NCI-H146 (cell line): ENCODE measurements at places on chromosomes 6 and 20.
A peak's percentile ranks its signal among the peaks of the same experiment; 100 is the strongest.

GRCh38 chr20:42483730-42484303 lies 705.9 kb downstream of the PTPRT start:
- DNase-seq, result peak; percentile 23

GRCh38 chr20:57408131-57408530 lies 16.9 kb downstream of the RBM38 start:
- DNase-seq, result no peak

- no peak for DNase-seq
These were observed 161.5 kb upstream of the MAN1A1 start for GRCh38 chr6:119511024-119511423.

- DNase-seq, result no peak
These were observed 19.6 kb downstream of the MARCKS start for GRCh38 chr6:113876695-113877094.

DNA sequence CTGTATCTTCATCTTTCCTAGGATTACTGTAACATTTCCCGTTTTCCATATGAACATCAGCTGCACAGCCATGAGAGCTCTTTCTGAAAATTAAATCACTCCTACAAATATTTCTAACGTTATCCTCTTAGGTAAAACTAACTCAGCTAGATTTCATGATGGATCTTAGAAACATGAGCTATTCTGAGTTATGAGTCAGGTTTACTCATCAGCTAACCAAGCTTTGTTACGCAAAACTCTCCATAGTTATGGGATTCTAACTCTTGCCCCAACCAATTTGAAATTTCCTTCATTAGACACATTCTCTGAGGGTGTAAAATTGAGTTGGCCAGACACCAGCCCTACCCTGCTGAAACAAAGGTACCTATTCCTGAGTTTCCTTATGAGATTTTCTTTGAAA lies 14.0 kb downstream of the DEFB110 start:
- no peak for DNase-seq

- no peak for DNase-seq
These were observed 2.1 kb downstream of the RAET1E start for GRCh38 chr6:149895833-149896271.

DNA sequence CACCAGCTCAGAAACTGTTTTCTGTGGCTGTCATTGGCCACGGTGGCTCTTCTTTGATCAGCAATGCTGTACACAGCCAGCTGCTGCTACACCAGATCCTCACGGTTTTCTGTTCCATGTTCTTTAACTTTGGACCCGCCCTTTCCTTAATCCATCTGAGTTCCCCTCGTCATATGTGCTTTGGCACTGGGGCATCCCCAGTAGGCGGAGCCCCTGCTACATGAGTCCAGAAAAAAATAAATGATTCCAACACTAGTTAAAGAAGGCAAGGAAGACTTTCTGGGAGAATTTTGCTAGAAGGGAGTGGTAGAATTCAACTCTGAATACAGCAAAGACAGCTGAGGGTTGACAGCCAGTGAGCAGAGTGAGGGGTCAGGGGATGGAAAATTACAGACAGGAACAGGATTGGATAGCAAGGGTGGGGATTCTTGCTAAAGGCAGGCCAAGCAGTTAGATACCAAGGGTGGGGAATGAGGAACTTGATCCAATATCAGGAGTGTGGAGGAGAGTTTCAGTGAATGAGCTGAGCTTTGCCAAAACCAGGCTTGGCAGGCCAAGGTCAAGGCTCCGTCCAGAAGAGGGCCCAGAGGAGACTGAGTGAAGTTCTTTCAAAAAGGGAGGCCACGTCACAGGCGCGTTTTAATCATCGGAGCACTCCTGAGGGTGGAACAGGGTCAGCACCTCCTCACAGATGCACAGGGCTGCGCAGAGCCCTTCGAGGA lies 391.8 kb downstream of the CDH4 start:
- no peak for DNase-seq

GRCh38 chr6:161235776-161236633 lies 37.9 kb downstream of the AGPAT4 start:
- DNase-seq, result no peak

GRCh38 chr6:114151064-114151690 lies 180.2 kb upstream of the HDAC2 start:
- no peak for DNase-seq

- no peak for DNase-seq
These were observed 72.5 kb upstream of the SULF2 start for GRCh38 chr20:47857569-47858464.

- no peak for DNase-seq
These were observed 129.5 kb downstream of the NFATC2 start for GRCh38 chr20:51412951-51413481.

DNA sequence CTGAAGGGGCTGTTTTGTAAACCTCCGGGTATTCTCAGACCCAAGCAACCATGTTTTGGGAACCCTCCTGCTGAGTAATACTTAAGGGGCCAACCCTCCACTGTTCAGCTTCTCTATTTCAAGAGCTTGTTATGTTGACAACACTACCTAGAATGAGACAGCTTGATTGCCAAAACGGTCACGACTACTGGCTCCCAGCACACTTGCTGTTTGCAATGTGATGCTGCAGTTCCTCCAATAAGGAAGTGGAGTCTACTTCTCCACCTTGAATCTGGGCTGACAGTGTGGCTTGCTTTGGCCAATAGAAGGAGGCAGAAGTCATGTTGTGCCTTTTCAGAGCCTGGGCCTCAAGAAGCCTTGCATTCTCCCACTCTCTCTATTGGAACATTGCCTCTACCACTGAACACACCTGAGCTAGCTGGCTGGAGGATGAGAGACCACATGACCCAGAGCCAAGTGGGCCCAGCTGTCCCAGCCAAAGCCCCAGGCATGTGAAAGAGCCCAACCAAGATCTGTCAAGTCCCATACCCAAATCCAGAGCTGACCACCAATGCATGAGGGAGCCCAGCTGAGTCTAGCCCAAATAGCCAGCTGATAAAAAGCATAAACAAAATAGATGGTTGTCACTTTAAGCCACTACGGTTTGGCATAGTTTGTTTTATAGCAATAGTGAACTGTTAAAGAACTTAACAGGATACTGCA lies 108.0 kb downstream of the PRND start:
- DNase-seq, result no peak

DNA sequence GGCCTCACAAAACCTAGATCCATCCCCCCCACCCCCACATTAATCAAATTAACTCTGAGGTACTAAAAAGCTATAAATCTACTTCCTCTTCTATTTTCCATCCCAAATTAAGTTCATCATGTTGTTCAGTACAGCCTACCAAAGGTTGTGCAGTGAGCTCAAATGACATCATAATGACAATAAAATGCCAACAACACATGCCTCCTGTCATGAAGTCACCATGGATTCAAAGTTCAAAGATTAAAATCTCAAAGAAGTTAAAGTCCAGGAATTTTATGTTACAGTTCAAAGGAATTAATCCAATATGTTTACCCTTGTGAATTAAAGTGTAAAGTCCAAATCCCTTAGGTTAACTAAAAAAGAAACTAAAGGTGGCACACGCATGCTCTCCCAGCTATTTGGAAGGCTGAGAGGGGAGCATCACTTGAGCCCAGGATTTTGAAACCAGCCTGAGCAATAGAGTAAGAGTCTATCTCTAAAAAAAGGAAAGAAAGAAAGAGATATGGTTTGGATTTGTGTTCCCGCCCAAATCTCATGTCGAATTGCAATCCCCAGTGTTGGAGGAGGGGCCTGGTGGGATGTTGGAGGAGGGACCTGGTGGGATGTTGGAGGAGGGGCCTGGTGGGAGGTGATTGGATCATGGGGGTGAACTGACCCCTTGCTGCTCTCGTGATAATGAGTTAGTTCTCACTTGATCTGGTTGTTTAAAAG lies 25.7 kb upstream of the SIRT5 start:
- DNase-seq, result no peak

GRCh38 chr20:50729901-50730764 lies 1.2 kb upstream of the PARD6B start:
- peak; percentile 62 for DNase-seq
